Activated naive CD4-positive, alpha-beta T cell (primary cell): ENCODE measurements at places on chromosomes 6 and 20.

- DNase-seq = no peak
These were observed 731.6 kb upstream of the MANEA start for GRCh38 chr6:94845742-94846141.

DNA sequence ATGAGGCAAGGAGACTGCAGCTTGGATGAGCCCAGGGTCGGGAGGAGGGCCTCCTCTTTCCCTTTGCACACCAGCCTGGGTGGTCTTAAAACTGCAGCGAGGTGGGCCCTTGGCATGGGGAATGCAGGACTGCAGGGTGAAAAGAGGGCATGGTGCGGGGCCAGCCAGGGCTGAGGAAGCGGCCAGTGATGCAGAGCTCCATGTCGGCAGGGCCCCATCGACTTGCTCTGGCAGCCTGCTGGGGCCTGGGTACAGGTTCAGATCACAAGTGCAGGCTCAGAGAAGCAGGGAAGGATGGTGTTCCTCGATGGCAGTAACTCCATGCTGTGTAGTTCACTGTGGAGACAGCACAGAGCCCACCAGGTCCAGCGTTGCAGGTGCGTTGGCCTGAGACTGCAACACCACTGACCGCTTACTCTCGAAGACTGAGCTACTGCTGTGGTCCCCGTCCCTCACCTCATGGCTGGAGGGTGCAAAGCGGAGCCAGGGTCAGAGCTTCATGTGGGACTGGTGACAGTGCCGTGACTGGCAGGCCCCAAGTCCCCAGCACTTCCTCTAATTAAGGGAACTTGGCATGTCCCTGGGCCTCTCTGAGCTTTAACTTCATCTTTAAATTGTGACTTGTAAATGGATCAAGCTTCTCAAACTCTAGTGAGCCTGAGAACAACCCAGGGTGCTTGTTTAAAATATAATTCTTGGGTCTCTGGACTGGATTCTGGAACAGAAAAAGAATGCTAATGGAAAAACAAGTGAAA lies 223.2 kb downstream of the SYNDIG1 start:
- no peak for DNase-seq

GRCh38 chr20:21656308-21657067 lies 49.0 kb upstream of the PAX1 start:
- no peak for DNase-seq

DNA sequence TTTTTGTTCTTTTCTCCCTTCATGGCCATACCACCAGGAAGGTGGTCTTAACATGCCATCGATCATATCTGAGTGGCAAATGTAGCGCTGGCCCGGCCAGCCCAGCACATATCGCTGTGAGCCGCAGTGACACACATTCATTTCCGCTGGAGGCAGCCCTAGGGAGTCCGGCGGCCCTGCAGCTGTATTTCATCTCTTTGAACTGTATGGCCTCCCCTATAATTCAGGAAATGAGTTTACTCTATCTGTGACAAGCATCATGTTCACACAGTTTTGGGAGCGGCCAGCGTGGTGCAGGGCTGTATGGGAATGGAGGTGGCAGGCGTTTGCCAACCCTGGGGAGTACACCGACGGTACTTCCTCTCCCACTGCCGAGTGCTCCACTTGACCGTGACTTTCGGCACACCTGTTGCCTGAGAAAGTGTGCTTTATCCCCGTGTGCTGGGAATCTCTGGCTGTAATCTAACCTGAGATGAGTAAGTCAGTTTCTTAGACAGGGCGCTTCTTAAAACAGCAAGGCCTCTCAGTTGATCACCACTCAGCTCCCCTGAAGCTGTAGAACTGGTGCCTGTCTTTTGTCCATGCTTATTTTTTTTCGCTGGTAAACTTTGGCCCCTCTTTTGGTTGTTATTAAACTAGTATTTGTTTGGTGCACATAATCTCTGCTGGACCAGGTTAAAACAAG lies 257.1 kb upstream of the TAB2 start:
- DNase-seq = no peak

- no peak for DNase-seq
These were observed 4.7 kb downstream of the SRSF3 start for GRCh38 chr6:36598739-36599318.

DNA sequence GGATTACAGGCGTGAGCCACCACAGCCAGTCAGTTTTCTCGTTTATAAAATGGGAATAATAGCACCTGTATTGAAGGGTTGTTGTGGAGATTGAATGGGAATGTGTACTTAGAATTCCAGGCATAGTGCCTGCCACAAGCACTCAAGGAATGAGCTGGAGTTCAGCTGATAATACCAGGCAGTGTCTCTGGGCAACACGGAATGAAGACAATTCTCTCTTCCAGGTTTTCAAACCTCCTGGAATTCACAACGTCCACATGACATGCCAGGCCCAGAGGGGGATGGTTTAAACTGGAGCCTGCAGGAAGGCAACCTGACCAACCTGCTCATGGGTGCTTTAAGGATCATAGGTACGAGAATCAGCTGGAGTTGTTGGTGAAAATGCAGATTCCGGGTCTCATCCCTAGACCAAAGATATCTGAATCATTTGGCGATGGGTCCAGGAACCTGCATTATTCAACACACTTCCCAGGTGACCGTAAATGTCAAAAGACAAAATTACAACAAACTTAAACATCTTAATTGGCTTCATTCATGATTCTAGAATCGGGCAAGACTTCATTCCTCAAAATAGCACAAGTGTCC lies 1.9 kb upstream of the PTPN1 start:
- DNase-seq = no peak

DNA sequence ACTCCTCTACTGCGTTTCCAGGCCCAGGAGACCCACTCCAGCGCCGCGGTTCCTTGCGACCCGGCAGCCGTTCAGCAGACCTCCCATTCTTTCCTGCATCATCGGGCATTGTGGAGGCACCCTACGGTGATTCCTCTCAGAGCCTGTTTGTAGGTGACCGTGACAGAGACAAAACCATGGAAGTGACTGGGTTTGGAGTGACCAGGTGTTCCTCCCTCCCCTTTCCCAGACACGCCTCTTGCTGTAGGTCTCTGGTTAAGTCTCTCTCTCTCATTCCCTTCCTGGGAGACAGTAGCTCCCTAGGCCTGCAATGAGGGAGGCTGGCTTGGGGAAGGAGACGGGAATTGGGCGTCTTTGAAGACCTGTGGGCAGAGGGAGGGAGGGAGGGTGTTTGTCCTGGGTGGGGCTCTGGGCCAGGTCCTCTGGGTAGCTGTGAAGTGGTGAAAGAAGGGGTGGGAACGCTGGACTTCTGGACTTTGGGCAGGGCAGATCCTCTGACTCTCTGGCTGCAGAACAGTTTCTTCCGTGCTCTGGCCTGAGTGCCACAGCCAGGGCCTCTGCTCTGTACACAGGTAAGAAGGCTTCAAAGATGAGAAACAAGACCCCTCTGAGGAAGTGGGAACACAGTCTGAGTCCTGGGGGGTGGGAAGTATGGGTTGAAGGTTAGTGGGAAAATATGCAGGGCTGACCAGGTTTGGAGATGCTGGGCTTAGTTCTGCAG lies 763 bp downstream of the KLC4 start:
- DNase-seq = no peak

- no peak for DNase-seq
These were observed 61.3 kb upstream of the NXT1 start for GRCh38 chr20:23289249-23289648.

DNA sequence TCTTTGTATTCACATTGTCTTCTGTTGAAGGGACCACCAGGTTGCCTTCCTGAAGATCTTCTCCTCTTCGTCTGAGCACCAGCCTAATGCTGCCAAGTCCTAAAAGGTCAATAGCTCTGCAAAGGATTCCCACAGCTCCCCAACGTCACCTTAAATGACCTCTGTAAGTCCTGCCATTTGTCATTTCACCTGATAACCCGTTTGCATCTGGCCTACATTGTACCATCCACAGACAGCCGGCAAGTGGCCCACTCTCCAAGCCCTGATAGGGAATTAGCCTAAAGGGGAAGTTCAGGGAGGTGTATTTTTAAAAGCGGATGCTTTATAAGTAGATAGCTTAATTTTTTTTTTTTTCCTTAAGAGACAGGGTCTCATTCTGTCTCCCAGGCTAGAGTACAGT lies 127.8 kb downstream of the ZMYND8 start:
- no peak for DNase-seq

- DNase-seq = no peak
These were observed 26.8 kb downstream of the C6orf89 start for GRCh38 chr6:36912586-36912985.

DNA sequence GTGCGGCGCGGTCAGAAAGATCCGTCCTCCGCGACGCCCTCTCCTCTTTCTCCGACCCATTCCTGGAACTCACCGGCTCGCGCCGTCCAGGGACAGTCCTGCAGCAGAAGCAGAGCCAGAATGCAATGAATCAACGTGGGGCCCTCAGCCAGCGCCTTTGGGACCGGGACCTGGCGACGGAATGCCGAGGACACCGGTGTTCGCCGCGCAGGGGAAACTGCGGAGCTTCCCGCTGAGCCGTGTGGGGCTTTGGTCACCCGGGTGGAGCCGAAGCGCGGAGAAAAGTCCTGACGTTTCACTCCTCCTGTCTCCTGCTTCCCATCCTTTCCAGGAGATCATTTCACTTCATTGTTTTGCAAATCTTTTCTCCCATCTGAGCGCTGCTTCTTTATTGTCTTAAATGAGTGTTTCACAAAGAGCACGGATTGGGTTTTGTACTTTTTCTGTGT lies 26.5 kb downstream of the ULBP1 start:
- no peak for DNase-seq

- no peak for DNase-seq
These were observed 39.5 kb downstream of the FAM110A start for GRCh38 chr20:872855-873520.

DNA sequence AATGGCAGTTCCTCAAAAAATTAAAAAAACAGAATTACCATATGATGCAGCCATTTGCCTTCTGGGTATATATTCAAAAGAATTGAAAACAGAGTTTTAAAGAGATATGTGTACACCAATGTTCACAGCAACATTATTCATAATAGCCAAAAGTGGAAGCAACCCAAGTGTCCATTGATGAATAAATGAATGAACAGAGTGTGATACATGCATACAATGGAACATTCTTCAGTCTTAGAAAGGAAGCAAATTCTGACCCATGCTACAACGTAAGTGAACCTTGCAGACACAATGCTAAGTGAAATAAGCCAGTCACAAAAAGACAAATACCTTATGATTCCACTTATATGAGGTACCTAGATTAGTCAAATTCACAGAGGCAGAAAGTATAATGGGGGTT lies 34.7 kb upstream of the YWHAB start:
- no peak for DNase-seq

- no peak for DNase-seq
These were observed 37.9 kb upstream of the HDDC2 start for GRCh38 chr6:125339653-125340052.

DNA sequence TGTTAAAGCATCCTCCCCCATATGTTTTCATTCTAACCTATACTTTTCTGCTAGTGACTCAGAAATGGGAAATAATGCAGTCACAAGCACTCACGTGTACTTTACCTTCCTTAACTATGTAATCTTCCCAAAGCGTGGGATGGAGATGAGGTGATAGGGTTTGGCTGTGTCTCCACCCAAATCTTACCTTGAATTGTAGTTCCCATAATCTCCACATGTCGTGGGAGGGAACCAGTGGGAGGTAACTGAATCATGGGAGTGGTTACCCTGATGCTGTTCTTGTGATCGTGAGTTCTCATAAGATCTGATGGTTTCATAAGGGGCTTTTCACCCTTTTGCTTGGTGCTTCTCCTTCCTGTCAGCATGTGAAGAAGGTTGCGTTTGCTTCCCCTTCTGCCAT lies 35.4 kb downstream of the AGPAT4 start:
- DNase-seq = no peak

DNA sequence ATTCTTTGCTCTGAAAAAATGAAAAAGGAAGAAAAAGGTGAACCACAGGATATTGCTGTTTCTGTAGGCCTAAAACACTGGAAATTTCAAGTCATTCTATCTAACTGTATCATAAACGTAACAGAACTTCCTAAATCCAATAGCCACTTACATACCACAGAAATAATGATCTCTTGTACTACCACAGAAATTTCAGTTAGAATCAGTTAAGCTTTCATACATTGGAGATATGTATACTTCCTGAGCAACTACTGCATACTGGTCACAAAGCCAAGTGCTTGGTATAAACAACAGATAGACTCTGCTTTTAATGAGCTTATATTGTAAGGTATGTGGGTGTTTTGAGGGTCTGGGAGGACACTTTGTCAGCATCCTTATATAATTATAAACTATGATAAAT lies 38.6 kb downstream of the VTA1 start:
- DNase-seq = no peak

DNA sequence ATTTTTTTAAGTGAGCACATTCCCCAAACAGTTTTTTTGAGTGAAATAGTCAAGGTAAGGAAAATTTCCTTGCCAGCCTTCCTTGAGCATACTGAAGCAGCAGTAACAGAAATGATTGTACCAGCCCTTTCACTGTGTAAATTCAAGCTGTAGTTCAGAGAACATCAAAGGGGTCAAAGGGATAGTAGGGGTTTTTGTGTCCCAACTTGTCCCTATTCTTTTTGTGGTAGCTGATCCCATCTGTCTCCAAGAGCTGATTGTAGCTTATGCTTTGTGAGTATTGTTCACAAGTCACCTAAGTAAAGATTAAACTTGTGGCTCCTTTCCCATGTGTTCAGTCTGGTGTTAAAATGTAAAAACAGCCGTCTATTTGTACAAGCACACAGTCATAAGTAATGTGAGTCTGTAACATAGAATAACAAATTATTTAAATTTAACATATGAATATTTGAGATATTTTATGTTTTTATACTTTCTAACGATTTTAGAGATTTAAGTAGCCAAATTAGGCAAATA lies 185.0 kb downstream of the CENPW start:
- no peak for DNase-seq

- DNase-seq = no peak
These were observed 27.8 kb upstream of the ERVFRD-1 start for GRCh38 chr6:11139051-11139960.

DNA sequence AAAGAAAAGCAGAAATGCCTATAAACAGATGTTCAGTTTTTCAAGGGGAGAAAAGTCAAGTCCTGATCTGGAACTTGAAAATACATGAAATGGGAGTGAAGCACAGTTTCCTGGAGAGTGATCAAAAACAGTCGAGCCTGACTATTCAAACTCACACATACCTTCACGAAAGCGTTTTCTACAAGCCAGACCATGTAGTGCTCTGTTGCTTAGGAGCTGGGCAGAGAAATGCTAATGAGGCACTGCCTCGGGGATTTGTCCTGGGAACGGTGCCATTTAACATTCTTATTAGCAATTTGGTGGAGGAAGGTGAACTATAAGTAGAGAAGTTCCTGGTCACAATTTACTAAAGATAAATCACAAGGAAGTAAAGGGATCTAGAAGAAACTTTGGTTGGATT lies 5.9 kb downstream of the NHSL1 start:
- DNase-seq = no peak

- DNase-seq = no peak
These were observed 4.0 kb downstream of the CITED2 start for GRCh38 chr6:139370283-139370998.

DNA sequence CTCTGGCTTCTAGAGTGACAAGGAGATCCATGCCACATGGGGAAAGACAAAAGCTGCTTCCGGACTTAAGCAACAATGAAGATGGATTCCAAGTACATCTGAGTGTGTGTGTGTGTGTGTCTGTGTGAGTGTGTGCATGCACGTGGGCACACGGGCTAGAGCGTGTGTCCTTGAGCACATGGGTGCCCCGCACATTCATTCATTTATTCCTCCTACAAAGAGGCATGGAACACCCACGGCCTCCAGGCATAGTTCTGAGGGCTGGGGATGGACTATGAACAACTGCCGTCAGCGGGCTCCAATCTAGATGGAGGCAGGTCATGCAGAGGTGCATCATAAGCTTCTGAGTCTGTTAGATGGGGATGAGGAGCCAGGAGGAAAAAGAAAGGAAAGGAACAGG lies 49.1 kb downstream of the GRM4 start:
- DNase-seq = no peak

GRCh38 chr6:160378882-160379281 lies 30.7 kb downstream of the SLC22A3 start:
- DNase-seq = no peak
